ENCODE measurements at places on chromosomes 2 and 18.

GRCh38 chr18:13220361-13220991 lies 1.9 kb downstream of the LDLRAD4 start:
- no peak for DNase-seq

DNA sequence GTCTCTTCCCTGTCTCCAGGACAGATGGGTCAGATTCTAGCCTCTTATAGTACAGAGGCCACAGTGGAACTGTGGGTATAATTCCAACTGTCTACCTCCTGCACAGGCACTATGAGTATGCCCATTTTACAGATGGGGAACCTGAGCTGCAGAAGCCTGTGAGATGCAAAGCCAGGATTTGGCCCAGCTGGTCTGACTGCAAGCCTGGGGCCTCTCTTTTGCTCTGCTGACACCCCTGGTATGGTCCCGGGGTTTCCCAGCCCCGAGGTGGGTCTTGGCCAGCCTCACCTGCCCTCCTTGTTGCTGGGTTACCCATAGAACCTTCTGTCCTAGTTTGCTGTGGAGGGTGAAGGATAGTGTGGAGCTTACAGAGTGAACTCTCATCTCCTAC lies 9.8 kb downstream of the HS6ST1 start:
- no peak for DNase-seq

GRCh38 chr2:120775194-120775593 lies 39.5 kb downstream of the GLI2 start:
- no peak for DNase-seq

GRCh38 chr2:67453310-67453709 lies 56.2 kb downstream of the ETAA1 start:
- no peak for DNase-seq

DNA sequence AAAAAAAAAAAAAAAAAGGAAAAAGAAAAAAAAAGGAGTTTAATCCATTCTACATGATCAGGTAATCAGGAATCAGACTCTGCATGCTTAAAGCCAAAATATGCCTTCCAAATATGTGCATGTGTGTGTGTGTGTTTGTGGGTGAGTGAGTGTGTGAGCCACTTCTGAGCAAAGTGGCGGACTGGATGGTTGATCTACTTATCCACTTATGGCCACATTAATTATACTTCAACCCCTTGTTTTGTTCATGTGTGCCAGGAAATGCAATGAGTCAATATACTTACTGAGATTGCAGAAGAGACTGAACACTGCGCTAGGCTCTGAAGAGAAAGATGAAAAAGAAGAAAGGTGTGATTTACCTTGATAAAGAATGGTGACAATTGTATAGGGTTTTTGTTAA lies 586.5 kb upstream of the NXPH2 start:
- DNase-seq = no peak

DNA sequence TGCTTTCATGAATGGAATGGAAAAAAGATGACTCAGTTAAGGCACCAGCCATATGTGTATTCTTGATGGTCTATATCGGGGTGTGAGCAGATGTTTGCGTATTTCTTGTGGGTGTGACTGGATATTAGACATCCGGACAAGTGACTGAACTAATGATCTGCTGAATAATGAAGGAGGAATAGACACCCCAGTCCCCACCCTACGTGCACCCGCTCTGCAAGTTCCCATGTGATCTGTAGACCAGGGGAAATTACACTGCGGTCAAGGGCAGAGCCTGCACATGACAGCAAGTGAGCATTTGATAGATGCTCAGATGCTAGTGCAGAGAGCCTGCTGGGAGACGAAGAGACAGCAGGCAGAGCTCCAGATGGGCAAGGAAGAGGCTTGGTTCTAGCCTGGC lies 12.4 kb upstream of the PRLH start:
- DNase-seq = no peak
